ENCODE measurements at places on chromosomes 7 and 10.

DNA sequence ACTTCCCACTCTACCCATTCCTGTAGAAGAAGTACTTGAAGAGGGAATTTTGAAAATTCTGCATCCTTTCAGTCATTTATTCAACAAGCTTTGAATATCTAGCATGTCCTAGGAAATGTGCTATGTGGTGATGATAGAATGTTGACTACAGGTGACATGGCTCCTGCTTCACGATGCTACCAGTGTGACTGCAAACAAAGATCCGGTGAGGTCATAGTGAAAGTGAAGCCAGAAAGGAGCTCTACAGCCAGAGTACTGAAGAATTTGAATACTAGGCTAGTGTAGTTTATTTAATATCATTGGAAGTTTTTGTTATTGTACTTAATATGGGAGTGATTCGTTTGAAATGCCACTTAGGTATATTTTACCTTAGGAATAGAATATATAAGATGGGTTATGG lies 348.1 kb downstream of the TFEC start:
- no peak for DNase-seq

- DNase-seq, result no peak
Observed at GRCh38 chr10:116158036-116158435, 115.0 kb downstream of the GFRA1 start.

DNA sequence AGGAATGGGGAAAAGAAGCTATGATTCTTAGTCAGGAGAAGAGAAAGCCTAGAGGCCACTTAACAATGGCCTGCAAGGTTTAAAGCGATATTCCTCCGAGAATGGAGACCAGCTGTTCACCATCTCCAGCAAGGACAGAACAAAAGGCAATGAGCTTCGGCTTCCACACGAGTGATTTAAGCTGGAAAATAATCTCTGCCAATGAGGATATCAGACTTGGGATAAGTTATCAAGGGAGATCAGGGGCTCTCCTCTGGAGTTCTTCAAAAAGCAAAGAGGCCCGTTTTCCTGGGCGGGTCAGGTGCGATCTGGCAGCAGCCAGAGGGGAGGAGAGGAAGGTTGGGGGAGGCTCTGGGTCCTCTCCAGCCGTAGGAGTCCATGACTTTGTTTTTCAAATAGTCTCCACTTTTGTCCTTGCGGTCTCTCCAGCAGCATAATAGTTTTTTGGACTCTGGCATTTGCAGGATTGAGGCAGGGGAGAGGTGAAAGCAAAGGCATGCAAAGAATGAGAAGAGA lies 211.3 kb downstream of the SKIDA1 start:
- DNase-seq, result no peak

DNA sequence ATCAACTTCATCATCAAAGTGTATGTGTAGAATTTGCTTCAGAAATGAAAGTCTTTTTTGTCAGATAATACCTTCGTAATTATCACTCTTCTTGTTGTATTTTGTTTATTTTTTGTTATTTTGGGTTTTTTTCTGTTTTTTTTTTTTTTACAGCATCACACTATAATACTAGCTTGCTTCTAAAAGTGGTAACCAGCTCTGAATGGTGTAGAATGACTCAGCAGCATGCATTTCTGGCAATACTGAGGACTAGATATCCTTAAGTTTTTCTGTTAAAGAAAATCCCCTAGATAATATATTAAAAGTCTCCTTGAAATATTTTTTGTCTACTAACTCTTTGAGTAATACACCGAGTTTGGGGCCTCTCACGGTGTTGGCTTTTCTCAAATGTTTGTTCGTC lies 109.1 kb downstream of the LMBR1 start:
- no peak for DNase-seq

GRCh38 chr7:121493553-121493952 lies 97.4 kb upstream of the FAM3C start:
- DNase-seq, result no peak

DNA sequence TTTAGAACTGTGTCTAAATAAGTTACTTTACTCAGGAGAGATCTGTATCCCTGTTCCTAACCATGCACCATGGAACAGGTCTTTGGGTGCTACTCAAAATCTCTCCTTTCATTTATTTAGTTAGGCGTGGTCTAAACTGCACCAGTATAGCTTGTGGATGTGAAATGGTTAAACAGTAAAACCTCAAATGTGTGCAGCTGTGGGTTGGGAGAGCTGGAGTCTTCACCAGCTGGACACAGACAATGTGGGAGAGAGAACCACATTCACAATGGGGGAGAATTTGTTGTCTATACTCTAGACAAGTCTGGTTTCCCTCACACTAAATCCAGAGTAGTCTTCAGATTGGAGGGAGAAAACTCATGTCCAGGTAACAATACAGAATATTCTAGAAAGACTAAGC lies 31.2 kb upstream of the IKZF1 start:
- no peak for DNase-seq

DNA sequence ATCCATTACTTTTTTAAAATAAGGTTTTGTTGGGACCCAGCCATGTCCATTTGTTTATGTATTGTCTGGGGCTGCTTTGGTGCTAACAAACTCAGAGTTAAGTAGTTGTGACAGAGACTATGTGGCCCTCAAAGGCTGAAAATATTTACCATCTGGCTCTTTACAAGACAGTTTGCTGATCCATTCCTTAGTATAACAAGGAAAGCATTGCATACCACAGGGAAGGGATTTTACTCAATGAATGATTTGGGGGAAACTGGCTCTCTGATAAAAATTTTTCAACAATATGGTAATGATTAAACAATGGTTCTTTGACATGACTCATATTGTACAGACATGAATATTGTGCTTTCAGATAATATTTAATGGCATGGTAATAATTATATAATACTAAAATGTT lies 738.1 kb downstream of the KCNMA1 start:
- DNase-seq, result peak; percentile 52

- no peak for DNase-seq
Observed at GRCh38 chr10:76038696-76039095, 607.3 kb downstream of the LRMDA start.

DNA sequence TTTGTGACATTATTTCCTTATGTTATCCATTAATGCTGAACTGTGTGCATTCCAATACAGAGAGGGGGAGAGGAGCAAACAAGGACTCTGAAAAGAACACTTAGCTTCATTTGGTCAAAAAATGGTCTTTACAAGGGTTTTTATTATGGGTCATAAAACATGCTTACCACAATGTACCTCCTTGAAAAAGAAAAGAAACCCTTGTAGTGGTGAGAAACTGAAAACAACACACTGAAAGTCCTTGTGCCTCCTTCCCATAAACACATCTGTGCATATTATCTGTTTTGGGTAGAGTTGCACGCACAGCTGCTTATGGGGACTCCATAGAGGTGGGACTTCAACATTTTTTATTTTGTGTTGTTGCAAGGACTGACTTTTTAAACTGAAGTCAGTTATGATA lies 98.7 kb downstream of the CDK6 start:
- no peak for DNase-seq

GRCh38 chr10:109454691-109455090 lies 468.6 kb downstream of the XPNPEP1 start:
- DNase-seq, result no peak

GRCh38 chr10:87931836-87932230 lies 68.4 kb downstream of the PTEN start:
- DNase-seq, result peak; percentile 5

DNA sequence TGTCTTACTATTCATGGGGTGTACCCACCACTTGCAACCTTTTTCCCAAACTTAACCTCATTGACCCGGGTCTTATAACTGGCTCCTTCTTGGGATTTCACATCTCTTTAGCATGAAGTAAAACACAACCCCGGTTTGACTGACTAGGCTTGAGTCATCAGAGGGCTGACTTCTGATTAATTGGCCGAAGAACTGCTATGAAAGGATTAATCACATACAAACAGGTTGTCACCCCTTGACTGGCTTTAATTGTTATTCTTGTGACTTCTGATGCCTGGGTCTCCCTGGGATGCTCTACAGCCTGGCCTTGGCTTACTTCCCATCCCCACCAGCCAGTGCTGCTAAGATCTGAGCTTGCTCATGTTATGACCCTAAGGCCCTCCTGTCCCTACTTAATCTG lies 8.8 kb upstream of the CRPPA start:
- no peak for DNase-seq

DNA sequence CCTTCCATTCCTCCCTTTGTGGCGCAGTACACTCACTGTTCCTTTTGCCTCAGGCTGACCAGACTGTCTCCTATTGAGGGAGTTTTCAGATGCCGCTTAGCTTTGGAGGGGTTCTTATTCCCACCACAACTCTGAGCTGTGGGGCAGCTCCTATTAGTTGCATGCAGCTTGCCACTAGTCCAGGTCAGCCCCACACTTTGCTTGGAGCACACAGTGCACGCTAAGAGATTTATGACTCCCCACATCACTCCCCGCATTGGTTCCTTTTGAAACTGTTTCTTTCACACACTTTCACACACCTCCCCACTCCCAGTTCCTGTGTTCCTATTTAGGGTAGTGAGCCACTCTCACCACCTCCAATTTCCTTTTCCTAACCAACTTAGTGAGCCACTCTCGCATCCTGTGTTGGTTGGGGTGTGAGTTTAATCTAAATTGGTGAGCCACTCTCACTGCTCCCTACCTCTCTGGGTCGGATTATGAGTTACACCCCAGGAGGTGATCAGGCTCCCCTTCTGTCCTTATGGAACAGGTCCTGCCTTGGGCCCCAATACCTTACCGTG lies 10.4 kb upstream of the ZNF485 start:
- no peak for DNase-seq

- DNase-seq, result no peak
Observed at GRCh38 chr10:20313665-20314064, 497.4 kb downstream of the PLXDC2 start.

- DNase-seq, result no peak
Observed at GRCh38 chr10:110444004-110444337, 53.7 kb upstream of the DUSP5 start.

DNA sequence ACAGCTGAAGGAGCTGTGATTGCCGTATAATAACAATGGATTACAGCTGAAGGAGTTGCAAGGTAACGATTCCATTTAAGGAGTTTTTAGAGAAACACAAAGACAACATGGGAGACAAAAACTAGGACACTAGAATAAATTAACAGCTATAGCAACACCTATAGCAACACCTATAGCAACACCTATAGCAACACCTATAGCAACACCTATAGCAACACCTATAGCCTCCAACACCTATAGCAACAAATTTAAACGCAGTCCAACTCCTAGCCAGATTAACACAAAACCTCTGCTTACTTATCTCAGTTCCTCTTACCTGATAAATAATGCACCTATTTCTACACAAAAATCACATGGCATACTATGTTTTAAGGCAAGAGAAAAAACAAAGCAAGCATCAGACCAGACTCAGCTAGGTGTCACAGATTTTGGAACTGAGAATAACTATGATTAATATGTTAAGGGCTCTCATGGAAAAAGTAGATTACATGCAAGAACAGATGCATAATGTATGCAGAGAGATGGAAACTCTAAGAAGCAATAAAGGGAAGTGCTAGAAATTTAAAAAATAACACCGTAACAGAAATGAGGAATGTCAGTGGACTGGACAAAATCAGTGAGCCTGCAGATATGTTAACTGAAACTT lies 55.7 kb upstream of the SRPK2 start:
- DNase-seq, result no peak

- DNase-seq, result no peak
Observed at GRCh38 chr10:69817078-69817581, 15.4 kb downstream of the COL13A1 start.

GRCh38 chr7:83684928-83685327 lies 36.0 kb upstream of the SEMA3E start:
- no peak for DNase-seq

DNA sequence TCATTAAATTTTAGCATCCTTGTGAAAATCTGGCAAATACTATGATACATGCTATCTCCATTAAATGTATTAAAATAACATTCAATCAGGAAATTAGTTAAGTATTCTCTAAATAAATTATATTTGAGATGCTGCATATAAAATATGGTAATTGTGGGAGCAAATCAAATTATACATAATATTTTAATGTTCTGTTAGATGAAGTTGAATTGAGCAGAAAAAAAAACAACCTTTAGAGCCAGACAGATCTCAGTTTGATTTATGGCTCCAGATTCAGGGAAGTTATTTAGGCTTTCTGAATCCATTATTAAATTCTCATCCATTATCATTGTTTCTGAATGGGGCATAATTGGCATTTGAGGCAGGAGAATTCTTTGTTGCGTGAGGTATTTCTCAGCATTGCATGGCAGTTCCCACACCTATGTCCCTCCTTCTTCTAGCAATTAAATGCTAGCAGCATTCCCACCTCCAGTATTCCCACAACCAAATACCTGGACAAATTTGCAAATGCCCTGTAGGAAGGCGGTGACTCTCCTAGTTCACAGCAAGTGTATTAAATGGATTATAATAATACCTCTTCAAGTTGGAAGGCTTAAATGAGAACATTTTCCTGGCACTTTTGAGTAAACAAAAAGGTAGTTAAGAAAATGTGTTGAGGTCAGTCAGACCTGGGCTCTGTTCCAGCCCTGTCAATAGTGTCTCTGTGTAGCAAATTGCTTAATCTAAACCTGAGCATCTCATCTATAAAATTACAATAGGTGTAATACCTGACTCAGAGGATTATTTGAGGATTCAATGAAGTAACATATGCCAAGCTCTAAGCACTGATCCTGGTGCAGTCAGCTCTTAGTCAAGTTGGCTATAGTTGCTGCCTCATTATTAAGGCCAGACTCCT lies 108.9 kb downstream of the RNLS start:
- no peak for DNase-seq

DNA sequence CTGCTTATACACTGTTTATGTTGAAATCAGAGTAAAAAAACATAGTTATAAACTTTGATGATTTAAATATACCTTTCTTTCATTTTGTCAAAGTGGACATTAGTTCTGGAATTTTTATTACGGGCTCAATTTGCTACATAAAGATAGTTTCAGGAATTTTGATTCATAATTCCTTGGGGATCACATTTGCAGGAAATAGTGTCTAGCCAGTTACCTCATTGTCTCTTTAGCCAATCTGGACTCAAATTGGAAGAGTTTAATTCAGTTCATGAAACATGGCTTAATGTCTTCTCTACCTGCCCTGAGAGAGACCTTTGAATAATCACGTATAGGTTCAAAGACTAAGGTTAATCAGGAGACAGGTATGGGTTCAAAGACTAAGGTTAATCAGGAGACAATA lies 262.6 kb downstream of the HGF start:
- DNase-seq, result no peak

- DNase-seq, result no peak
Observed at GRCh38 chr7:14092331-14092730, 102.9 kb upstream of the ETV1 start.

GRCh38 chr7:55591282-55591931 lies 19.1 kb upstream of the VOPP1 start:
- DNase-seq, result peak; percentile 4

DNA sequence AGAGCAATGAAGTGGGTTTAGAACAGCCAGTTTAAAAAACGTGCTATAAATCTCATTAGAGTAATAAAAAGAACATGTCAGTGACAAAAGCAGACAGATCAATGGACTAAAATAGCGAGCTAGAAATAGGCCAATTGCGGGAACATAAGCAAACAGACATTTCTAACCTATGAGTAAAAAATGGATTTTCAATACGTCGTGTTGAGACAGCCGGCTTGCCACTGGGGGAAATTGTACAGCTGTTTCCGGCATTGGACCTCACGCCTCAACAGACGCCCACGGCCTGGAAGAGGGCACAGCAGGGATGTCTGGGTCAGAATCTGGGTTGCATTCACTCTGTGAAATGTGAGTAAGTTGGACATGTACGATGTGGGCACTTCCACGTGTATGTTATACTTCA lies 92.9 kb downstream of the SVOPL start:
- peak; percentile 62 for DNase-seq

Measured in GM03348 (cell line).